Activated B cell treated with CpG ODN at 0.5 μM for 24 hours (primary cell): ENCODE measurements at places on chromosomes 5 and 9.

GRCh38 chr9:8860925-8861324 is 1061.3 kb upstream of the DMAC1 start:
- DNase-seq: no peak
- peaks cover 15% of the 10 kb centered on the region for H3K4me1 ChIP-seq

- peak within 1 kb of the TSS; percentile 76 for H3K27ac ChIP-seq
- H3K4me1 ChIP-seq: peaks cover 12% of the 10 kb centered on the region
- H3K4me3 ChIP-seq: peak within 1 kb of the TSS; percentile 86
These were observed at the start of gene TPM2 for GRCh38 chr9:35689542-35690293. TPM2 (minus strand) TSS chr9:35689925; CDS start chr9:35689817, 108 bp downstream.

DNA sequence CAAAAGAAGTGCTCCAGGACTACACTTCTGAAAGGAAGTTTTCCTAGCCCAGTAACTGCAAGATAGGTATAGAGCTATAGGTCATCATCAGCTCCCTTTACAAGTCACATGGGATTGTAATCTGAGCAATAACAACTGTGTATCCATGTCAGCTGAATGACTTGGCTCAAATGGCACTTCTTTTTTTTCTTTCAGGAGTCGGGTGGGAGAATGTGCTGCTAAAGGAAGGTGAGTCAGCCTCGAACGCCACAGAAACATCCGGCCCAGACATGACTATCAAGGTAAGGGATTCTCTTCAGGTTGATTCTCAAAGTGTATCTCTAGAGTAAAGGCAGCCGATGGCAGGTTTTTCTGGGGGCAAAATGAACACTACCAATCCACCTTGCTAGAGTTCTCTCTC is 192.2 kb downstream of the C9orf152 start:
- H3K4me3 ChIP-seq: no peak overlapping the region
- H3K4me1 ChIP-seq: peaks cover 5% of the 10 kb centered on the region
- no peak overlapping the region for H3K27ac ChIP-seq
- no peaks in the 10 kb centered on the region for H3K36me3 ChIP-seq

GRCh38 chr5:56698463-56699381 is 116.6 kb upstream of the MAP3K1 start:
- peaks cover 61% of the 10 kb centered on the region for H3K4me1 ChIP-seq
- no peaks in the 10 kb centered on the region for H3K27me3 ChIP-seq
- H3K36me3 ChIP-seq: no peaks in the 10 kb centered on the region
- no peak overlapping the region for H3K27ac ChIP-seq
- H3K4me3 ChIP-seq: no peak overlapping the region
- no peak for DNase-seq

GRCh38 chr9:1460143-1460769 is 410.1 kb downstream of the DMRT2 start:
- peaks cover 4% of the 10 kb centered on the region for H3K27me3 ChIP-seq
- H3K27ac ChIP-seq: no peak overlapping the region
- no peaks in the 10 kb centered on the region for H3K4me1 ChIP-seq
- no peak overlapping the region for H3K4me3 ChIP-seq
- no peak for DNase-seq
- H3K36me3 ChIP-seq: no peaks in the 10 kb centered on the region

- H3K36me3 ChIP-seq: peaks cover 3% of the 10 kb centered on the region
- H3K27ac ChIP-seq: no peak overlapping the region
- DNase-seq: no peak
- H3K27me3 ChIP-seq: no peaks in the 10 kb centered on the region
- peaks cover 13% of the 10 kb centered on the region for H3K4me1 ChIP-seq
These were observed 68.9 kb downstream of the COMMD10 start for GRCh38 chr5:116153687-116154174.

DNA sequence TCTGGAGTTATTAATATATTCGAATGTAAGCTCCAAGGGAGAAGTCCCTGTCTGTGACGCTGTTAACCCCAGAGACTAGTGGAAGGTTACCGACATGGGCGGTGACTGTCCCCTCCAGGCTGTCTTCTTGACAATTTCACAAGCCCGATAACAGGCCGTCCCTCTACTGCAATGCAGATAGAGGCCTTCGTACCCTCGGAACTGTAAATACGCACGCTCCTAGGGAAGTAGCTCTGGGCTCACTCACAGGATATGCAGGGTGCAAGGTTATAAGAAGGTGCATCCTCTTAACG is 680 bp upstream of the RFK start:
- H3K27me3 ChIP-seq: no peaks in the 10 kb centered on the region
- H3K4me1 ChIP-seq: peaks cover 22% of the 10 kb centered on the region
- peak overlapping the region; percentile 99 for H3K4me3 ChIP-seq
- peak overlapping the region; percentile 99 for H3K27ac ChIP-seq
